Small intestine (tissue), 16 donors: ENCODE measurements at places on chromosomes 7 and 10.

GRCh38 chr7:128093614-128094570 lies 62.7 kb upstream of the LRRC4 start:
- no peak for DNase-seq
- no peak overlapping the region for H3K4me3 ChIP-seq
- H3K36me3 ChIP-seq: peaks cover 13% of the 10 kb centered on the region
- no peaks in the 10 kb centered on the region for H3K4me1 ChIP-seq

- no peaks in the 10 kb centered on the region for H3K36me3 ChIP-seq
- H3K27me3 ChIP-seq: peaks cover 3% of the 10 kb centered on the region
- peak; percentile 66 for DNase-seq
- H3K27ac ChIP-seq: no peak overlapping the region
- peaks cover 25% of the 10 kb centered on the region for H3K4me1 ChIP-seq
Measured at GRCh38 chr7:157022681-157023588, 12.5 kb upstream of the MNX1 start.

DNA sequence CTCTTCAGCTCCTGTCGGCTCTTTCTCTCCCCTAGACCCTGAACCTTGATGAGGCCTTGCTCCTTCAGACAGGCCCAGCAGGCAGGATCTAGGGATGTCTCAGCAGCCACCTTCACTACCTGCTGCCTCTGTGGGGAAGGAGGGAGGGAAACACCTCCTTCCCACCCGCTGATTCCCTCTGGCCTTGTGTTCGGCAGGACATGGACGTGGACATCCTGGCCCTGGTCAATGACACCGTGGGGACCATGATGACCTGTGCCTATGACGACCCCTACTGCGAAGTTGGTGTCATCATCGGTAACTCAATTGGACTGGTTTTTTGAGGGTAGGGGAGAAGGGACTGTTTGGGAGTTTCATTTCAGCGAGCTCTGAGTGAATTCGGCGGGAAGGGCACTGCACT lies 20.3 kb downstream of the HKDC1 start:
- no peak overlapping the region for H3K4me3 ChIP-seq
- no peaks in the 10 kb centered on the region for H3K27me3 ChIP-seq
- H3K27ac ChIP-seq: no peak overlapping the region
- H3K36me3 ChIP-seq: peaks cover 78% of the 10 kb centered on the region
- H3K4me1 ChIP-seq: no peaks in the 10 kb centered on the region

DNA sequence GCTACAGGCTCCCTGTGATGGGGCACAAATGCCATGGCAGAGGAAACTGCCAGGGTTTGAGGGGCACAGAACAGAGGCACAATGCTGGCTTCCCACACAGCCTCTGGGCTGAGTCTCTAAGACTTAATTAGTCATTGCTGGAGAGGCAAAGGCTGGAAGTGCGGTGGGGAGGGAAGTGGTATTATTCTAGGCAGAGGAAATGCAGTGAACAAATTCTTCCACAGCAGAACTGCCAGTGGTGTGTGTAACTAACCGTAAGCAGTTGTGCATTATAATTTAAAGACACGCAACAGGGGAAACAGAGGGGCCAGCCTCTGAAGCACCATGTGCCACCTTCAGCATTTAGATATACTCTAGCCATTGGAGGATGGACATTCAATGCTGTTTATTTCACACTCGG lies 12.8 kb downstream of the ICA1 start:
- no peaks in the 10 kb centered on the region for H3K4me1 ChIP-seq
- no peak for DNase-seq
- H3K27me3 ChIP-seq: no peaks in the 10 kb centered on the region
- no peak overlapping the region for H3K4me3 ChIP-seq
- H3K27ac ChIP-seq: no peak overlapping the region

GRCh38 chr10:118832241-118832651 lies 77.5 kb upstream of the CACUL1 start:
- H3K4me3 ChIP-seq: no peak overlapping the region
- no peaks in the 10 kb centered on the region for H3K27me3 ChIP-seq
- H3K36me3 ChIP-seq: no peaks in the 10 kb centered on the region
- H3K27ac ChIP-seq: no peak overlapping the region
- H3K4me1 ChIP-seq: no peaks in the 10 kb centered on the region

DNA sequence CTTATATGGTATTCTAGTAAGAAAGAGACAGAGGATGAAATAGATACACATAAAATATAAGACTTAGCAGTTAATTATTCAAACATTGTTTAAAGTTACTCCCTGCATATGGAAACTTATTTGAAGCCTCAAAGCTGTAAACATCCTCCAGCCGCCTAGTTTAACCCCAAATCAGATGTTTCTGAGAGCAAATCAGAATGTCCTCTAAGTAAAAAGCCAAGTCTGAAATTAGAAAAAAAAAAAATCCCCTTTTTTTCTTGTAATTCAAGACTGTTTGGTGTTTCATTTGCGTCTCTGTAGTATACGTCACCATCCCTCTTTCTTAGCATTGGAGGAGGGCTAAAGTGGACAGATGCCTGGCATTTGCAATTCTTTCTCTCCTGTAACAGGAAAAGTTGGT lies 46.4 kb downstream of the TMEM26 start:
- no peak for DNase-seq
- no peaks in the 10 kb centered on the region for H3K27me3 ChIP-seq
- H3K4me3 ChIP-seq: no peak overlapping the region
- H3K4me1 ChIP-seq: no peaks in the 10 kb centered on the region
- H3K27ac ChIP-seq: no peak overlapping the region

DNA sequence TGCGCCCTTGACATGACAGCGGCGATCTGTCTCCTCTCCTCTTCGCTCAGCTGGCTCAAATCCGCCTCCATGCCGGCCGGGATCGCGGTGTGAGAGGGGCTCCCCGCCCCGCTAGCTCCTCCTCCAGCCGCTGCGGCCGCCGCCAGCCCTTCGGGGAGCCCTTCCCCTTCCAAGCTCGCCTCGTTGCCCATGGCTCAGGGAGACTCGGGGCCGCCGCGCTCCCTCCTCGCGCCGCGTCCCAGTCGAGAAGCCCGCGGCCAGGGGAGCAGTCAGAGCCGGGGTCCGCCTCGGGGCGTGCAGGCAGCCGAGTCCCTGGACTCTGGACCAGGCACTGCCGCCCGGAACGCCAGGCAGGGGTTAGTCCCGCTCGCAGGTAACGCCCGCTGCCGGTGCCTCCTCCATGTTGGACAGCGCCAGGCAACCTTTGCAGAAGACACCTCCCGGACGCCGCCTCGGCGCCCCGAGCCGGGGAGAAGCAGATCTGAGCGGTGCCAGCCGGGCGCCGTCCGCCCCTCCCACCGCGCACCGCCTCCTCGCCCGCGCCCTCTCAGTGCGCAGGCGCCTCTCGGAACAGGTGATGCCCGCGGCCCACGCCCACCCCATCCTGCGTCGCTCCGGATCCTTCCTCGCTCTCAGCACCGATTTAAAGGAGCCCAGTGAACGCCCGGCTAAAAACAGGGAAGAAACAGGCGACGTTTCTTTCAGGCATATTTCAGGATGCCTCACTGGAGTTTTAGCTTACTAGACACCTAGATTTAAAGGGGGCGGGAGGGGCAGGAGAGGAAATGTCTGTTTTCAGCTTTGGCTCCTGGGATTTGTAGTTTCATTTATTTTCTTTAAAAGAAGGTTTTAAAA lies at the start of gene PCLO:
Gene PCLO, minus strand, starts transcription at position 483 of the 855 bp plus-strand sequence. Its CDS starts 292 bp downstream, at position 191.
- DNase-seq: peak; percentile 96
- H3K4me3 ChIP-seq: peak within 1 kb of the TSS; percentile 61
- H3K27me3 ChIP-seq: peaks cover 2% of the 10 kb centered on the region

GRCh38 chr7:27239387-27240014 lies 3.1 kb upstream of the EVX1 start:
- H3K4me3 ChIP-seq: no peak overlapping the region
- peaks cover 9% of the 10 kb centered on the region for H3K27me3 ChIP-seq
- DNase-seq: peak; percentile 49
- H3K27ac ChIP-seq: no peak overlapping the region

- H3K4me3 ChIP-seq: no peak overlapping the region
- H3K27ac ChIP-seq: no peak overlapping the region
- H3K4me1 ChIP-seq: no peaks in the 10 kb centered on the region
- no peaks in the 10 kb centered on the region for H3K36me3 ChIP-seq
Measured at GRCh38 chr7:106895246-106895864, 30.3 kb downstream of the PIK3CG start.

DNA sequence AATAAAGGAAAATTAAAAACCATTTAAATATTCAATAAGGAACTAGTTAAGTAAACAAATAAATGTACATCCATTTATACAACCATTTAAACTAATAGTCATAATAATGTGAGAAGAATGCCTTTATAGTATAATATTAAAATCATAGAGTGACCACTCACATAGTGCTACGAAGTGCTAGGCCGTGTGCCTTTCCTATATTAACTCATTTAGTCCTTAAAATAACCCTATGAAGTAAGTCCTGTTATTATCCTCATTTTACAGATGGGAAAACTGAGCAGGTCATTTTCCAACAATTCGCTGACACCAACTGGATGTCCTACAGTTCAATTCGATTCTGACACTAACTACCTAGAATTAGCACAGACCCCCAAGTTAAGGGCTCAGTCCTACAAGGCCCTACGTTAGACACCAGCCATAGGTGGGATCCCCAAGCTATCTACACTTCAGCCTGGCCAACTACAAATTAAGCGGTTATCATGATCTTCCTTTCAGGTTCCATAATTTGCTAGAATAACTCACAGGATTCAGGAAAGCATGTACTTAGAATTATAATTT lies 4.1 kb downstream of the STRIP2 start:
- no peak overlapping the region for H3K4me3 ChIP-seq
- H3K36me3 ChIP-seq: no peaks in the 10 kb centered on the region
- H3K27me3 ChIP-seq: peaks cover 4% of the 10 kb centered on the region
- H3K27ac ChIP-seq: no peak overlapping the region
- no peak for DNase-seq

DNA sequence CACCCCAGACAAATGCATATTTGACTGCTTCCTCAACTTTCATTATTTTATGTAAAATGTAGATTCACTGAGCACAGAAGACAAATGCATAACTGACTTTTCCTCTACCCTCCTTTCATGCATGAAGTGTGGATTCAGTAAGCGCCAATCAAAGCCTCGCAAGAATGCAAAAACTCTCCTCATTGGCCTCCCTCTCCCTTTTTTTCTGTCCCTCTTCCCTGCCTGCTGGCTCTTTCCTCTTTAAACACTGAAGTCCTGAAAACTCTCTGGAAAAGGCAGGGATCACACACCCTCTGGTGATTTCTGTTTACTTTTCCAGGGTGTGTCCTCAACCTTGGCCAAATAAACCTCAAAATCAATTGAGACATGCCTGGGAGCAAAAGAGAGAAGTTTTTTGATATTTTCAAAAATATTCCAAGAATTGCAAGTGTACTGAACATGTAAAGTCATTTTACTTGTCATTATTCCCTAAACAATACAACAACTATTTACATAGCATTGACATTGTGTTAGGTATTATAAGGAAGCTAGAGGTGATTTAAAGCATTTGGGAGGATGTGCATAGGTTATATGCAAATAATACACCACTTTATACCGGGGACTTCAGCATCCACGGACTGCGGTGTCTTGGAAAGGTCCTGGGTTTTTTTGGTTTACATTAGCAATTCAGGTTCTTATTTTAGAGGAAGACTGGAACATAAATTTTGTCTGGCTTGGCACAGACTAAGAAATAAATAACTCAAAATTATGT lies 71.4 kb downstream of the SEC61G start:
- DNase-seq: no peak
- no peak overlapping the region for H3K4me3 ChIP-seq
- H3K36me3 ChIP-seq: no peaks in the 10 kb centered on the region
- H3K4me1 ChIP-seq: no peaks in the 10 kb centered on the region
- no peaks in the 10 kb centered on the region for H3K27me3 ChIP-seq

GRCh38 chr7:128197589-128197988 lies 43.5 kb upstream of the LEP start:
- no peaks in the 10 kb centered on the region for H3K27me3 ChIP-seq
- no peak overlapping the region for H3K4me3 ChIP-seq
- no peaks in the 10 kb centered on the region for H3K36me3 ChIP-seq
- no peak for DNase-seq

- H3K27ac ChIP-seq: no peak overlapping the region
- no peaks in the 10 kb centered on the region for H3K4me1 ChIP-seq
- no peaks in the 10 kb centered on the region for H3K27me3 ChIP-seq
- no peak for DNase-seq
- no peak overlapping the region for H3K4me3 ChIP-seq
Measured at GRCh38 chr10:123472606-123473005, 193.5 kb upstream of the GPR26 start.

GRCh38 chr10:50511492-50512213 lies 112.1 kb downstream of the SGMS1 start:
- H3K4me1 ChIP-seq: peaks cover 21% of the 10 kb centered on the region
- H3K27ac ChIP-seq: no peak overlapping the region
- no peaks in the 10 kb centered on the region for H3K27me3 ChIP-seq
- no peak for DNase-seq
- H3K36me3 ChIP-seq: no peaks in the 10 kb centered on the region

DNA sequence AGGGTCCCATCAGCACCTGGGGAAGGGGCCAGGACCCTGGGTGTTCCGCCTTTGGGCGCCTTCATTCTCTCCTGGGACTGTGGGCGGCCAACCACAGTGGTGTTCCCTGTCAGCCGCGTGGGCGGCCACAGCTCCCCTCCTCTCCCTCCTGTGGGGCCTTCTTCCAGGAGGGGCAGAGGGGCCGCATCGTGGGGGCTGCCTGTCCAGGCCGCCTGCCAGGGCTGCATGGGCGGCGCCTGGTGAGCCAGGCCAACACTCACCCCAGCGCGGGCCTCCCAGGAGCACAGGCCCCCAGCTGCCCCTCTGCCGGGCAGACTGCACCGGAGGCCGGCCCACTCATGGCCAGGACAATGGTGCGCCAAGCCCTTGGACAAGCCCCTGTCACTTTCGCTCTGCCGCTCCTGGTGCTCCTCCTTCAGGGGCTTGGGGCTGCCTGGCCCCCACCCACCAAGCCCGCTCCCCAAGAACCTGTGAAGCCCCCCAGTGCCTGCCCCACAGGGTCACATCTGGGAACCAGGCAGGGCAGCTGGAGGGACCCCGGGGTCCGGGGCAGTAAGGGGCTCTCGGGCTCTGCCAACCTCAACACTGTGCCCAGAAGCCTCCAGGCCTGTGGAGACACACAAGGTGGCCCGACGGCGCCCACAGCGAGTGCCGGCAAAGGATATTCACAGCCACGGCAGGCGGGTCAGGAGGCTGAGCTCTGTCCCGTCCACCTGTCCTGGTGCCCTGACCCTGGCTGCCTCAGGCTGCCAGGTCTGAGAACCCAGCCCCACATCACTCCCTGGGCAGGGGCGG lies 42.8 kb downstream of the AP5Z1 start:
- H3K36me3 ChIP-seq: no peaks in the 10 kb centered on the region
- DNase-seq: no peak
- H3K27ac ChIP-seq: no peak overlapping the region
- H3K27me3 ChIP-seq: no peaks in the 10 kb centered on the region

DNA sequence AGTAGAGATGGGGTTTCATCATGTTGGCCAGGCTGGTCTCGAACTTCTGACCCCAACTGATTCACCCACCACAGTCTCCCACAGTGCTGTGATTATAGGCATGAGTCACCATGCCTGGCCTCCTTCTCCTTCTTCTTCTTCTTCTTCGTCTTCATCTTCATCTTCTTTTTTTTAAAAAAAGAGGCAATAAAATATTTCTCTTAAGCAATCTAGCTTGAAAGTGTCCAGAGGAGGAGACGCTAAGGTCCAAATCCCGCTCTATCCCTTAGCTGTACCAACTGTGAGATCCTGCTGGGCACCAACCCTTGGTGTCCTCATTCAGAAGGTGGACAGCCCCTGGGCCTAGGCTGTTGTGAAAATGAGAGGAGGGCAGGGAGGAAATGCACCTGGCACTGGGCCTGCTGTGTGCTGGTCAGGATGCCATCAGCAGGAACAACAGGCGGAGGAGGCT lies 13.9 kb upstream of the PSAP start:
- no peak for DNase-seq
- H3K4me3 ChIP-seq: no peak overlapping the region
- no peaks in the 10 kb centered on the region for H3K27me3 ChIP-seq
- H3K36me3 ChIP-seq: no peaks in the 10 kb centered on the region
- no peaks in the 10 kb centered on the region for H3K4me1 ChIP-seq
- no peak overlapping the region for H3K27ac ChIP-seq

- H3K4me1 ChIP-seq: peaks cover 14% of the 10 kb centered on the region
- no peaks in the 10 kb centered on the region for H3K36me3 ChIP-seq
- H3K27ac ChIP-seq: no peak overlapping the region
- DNase-seq: peak; percentile 25
Measured at GRCh38 chr10:113562704-113563103, 9.9 kb downstream of the HABP2 start.
